ENCODE measurements at places on chromosomes 6 and 20.
A peak's percentile ranks its signal among the peaks of the same experiment; 100 is the strongest.

- no peak for DNase-seq
Observed at GRCh38 chr6:140486450-140487361, 1112.3 kb upstream of the CITED2 start.

- no peak for DNase-seq
Observed at GRCh38 chr6:29953001-29953441, 10.7 kb downstream of the HLA-A start.

- no peak for DNase-seq
Observed at GRCh38 chr20:8757146-8757545, 311.7 kb upstream of the PLCB4 start.

DNA sequence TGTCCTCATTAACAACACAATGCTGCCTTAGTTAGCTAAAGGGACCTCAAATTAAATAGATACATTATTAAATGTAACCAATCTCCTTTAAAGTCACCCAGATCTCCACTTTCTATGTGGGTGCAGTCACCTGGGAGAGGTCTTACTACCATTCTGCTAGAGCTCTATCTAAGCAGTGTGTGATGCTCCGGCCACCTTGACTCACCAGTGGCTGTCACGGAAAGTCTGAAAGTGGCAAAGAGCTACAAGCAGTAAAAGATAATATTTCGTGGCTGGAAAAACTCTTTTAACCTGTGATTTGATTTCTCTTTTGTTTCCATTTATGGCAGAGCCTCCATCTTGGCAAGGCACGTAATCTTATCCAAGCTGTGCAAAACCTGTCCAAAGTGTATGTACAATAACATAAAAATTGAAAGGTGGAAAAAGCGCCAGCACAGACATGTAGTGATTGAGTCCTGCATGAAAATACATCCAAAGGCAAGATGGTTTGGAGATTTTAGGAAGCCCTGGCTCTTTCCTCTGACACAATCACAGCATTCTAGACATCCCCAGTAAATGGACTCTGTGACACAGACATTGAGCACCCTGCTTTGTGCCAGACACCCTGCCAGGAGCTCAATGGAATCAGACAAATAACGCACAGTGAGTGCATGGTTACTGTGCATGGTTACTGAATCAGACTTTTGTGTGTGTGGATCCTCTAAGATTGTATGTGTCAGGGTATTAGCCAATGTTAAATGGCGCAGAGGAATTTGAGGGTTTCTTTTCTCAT is 116.6 kb downstream of the ADAT2 start:
- DNase-seq, result no peak

DNA sequence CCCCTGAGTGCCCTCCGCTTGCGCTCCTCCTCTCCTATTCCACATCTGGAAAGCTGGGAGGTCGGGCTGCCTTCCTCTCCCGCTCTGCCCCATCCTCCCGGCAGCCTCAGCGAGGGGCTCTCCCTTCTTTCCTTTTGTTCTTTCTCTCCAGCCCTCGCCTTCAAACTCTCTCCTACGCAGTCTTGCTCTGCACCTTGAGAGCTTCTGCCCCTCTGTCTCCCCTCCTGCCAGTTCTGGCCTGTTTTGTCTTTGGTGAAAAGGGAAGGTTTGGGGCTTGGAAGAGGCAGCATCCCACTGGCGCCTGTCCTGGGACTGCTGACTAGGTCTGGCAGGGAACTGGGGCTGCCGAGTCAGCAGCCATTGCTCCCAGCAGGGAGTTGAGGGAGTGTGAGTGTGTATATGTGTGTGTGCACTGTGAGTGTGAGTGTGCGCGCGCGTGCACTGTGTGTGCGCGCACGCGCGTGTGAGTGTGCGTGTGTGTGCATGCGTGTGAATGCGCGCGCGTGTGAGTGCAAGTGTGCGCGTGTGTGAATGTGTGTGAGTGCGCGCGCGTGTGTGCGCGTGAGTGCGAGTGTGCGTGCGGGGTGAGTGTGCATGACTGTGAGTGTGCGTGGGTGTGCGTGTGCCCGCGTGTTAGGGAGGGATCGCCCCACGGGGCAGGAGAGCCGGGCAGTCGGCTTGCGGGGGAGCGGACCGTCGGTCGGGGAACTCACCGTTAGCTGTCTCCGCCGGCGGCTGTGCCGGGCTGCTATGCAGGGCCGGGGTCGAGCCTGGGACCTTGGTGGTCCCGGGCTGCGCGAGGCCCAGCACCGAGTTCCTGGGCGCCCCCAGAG is 523 bp downstream of the CPXM1 start:
- DNase-seq, result no peak

- no peak for DNase-seq
Observed at GRCh38 chr6:110590821-110591351, 114.5 kb upstream of the SLC22A16 start.

GRCh38 chr6:56096541-56096940 is 150.8 kb downstream of the COL21A1 start:
- DNase-seq, result no peak

GRCh38 chr20:6806275-6806674 is 38.8 kb downstream of the BMP2 start:
- DNase-seq, result no peak

GRCh38 chr6:71420693-71421328 is 132.2 kb downstream of the OGFRL1 start:
- DNase-seq, result peak; percentile 84

GRCh38 chr6:147190556-147190955 is 13.7 kb upstream of the STXBP5 start:
- no peak for DNase-seq

- no peak for DNase-seq
Observed at GRCh38 chr20:50253101-50253500, 62.5 kb downstream of the CEBPB start.

- no peak for DNase-seq
Observed at GRCh38 chr6:159376516-159377158, 207.4 kb downstream of the FNDC1 start.

DNA sequence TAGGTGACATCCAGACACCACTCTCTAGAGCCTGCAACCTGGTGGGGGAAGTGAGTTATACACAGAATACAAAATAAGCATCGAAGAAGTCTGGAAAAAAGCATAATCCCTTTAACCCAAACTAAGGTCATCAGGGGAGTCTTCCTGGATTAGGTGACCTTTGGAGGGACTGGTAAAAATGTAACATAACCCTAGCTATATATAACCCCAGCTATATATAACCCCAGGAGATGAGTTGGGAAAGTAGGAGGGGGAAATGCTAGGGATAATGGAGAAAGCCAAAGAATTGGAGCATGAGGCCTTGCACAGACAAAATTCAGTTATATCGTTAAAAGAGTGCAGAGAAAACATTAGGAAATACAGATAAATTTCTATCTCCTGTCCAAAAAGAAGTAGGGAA is 164.8 kb downstream of the QRSL1 start:
- DNase-seq, result no peak

DNA sequence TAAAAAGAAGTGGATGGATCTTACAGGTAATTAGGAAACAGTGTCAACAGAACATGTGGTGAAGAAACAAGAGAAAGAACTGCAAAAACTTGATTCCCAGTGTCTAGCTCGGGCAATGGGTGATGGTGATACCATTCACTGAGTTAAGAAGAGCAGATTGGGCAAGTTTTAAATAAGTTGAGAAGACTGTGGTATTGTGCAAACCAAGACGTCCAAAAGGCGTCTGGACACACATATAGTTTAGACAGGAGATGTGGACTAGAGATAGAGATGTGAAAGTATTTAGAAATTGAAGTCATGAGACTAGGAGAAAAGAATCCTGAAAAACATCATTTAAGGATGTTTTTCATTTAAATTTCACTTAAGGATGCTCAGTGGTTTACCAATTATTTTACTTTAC is 53.9 kb downstream of the CDK19 start:
- no peak for DNase-seq

GRCh38 chr6:115665310-115665709 is 395.4 kb downstream of the FRK start:
- DNase-seq, result no peak

DNA sequence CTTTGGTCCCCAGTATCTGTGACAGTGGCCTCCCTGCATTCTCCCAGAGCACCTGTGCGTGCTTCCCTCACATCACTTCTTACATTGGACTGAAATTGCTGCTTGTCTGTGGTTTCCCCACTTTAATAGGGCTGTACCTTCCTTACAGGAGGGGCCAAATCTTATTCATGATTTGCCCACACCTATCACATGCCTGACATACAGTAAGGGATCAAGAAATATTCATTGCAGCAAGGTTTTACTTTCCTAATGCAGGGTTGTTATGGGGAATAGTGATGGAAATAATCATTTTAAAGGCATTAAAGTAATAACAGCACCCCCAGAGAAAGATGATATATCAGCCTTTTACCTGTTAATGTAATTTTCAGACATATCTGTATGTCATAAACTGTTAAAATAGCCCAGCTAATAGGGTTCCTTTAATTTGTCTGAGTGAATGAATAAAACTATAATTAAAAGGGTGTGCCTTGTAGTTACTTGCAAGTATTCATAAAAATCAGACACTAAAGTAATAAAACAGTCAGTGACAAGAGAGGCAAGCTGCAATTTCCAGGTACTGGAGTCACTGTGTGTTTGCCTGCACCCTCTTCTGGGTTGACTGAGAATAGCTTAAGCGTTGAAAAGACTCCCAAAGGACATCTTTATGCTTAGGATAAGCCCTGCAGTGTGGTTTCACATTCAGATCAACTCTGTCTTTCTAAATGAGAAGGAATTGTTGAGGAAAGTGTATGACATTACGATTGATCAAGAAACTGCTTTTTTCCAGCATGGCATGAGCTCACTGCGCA is 182.7 kb downstream of the PHACTR1 start:
- no peak for DNase-seq

DNA sequence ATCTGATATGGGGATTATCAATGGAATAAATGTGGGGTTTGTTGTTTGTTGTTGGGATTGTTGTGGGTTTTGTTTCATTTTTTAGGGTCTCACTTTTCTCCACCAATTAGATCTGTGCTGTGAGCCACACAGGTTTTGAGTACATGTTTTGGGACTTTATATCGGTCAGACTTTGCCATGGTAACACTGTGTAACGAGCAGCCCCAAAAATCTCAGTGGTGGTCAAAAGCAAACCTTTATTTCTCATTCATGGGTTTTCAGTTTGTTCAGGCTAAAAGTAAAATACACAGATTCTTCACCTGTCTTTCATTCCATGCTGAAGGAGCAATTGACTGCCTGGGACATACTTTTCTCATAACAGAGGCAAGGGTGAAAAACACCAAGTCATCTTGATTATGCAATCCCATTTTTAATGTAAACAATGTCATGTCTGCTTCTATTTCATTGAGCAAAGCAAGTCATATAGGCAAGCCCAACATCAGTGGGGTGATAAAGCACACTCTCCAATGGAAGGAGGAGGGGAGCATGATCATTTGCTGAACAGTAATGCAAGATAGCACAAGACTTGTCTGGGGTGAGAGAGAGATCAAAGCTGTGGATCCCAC is 101.1 kb upstream of the PLCB4 start:
- no peak for DNase-seq
